Mesothelial cell of epicardium (in vitro differentiated cells): ENCODE measurements at places on chromosomes 12 and 14. TPM values are rescaled to one million over a fixed set of nuclear protein-coding genes. Genes with fewer than 3 reads are reported as not detected.

- no peaks in the 10 kb centered on the region for H3K27me3 ChIP-seq
These were observed 56.9 kb downstream of the LIN52 start for GRCh38 chr14:74141703-74142102.

GRCh38 chr14:32507029-32507984 is 178.2 kb downstream of the AKAP6 start:
- H3K36me3 ChIP-seq, result no peaks in the 10 kb centered on the region
- peaks cover 27% of the 10 kb centered on the region for H3K4me1 ChIP-seq
- H3K27ac ChIP-seq, result peak overlapping the region; percentile 18
- H3K4me3 ChIP-seq, result no peak overlapping the region
- no peaks in the 10 kb centered on the region for H3K27me3 ChIP-seq

ARMH4 gene
- total RNA-seq, result 18.8 to 19.8 TPM (median 19.6 TPM) in 3 replicates

GRCh38 chr12:93581370-93581769 is 8.9 kb downstream of the SOCS2 start:
- no peak overlapping the region for H3K27ac ChIP-seq
- H3K27me3 ChIP-seq, result no peaks in the 10 kb centered on the region
- H3K4me3 ChIP-seq, result no peak overlapping the region
- H3K36me3 ChIP-seq, result peaks cover 16% of the 10 kb centered on the region
- no peak for DNase-seq

DNA sequence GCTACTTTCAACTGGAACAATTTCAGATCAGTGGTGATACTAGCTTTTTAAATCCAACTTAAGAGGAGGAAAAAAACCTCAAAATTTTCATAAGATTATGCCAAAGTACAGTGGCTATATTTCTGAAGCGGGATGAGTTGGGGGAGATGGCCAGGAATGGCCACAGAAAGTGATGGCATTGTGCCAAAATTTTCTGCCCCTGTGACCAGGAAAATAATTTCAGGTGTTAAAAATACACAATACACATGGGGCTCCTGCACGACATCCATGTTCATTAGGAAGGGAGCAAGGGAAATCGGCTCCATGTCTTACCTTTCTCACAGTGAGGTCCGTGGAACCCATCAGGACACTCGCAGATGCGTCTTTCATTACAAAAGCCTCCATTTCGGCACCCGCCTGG is 53.7 kb downstream of the WIF1 start:
- no peak overlapping the region for H3K27ac ChIP-seq
- H3K4me3 ChIP-seq, result no peak overlapping the region
- no peak for DNase-seq
- peaks cover 7% of the 10 kb centered on the region for H3K4me1 ChIP-seq
- peaks cover 15% of the 10 kb centered on the region for H3K27me3 ChIP-seq

DNA sequence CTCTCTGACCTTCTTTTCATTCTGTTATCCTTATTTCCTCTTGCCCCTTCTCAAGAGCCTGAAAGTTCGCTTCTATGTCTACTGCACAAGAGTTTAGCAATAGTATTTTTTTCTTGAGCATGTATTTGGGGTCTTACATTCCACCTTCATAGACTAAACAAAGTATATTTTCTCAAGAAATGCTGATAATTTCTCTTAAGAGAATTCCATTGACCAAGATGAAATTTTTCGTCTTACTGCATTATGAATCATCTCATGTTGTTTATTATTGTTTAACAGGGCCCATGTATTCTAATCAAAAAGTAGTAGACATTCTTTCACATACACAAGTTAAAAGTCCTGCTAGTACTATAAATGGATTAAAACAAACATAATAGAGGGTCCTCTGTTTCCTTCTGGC is 219.3 kb downstream of the C12orf50 start:
- H3K36me3 ChIP-seq, result no peaks in the 10 kb centered on the region
- no peak overlapping the region for H3K27ac ChIP-seq
- peaks cover 46% of the 10 kb centered on the region for H3K4me1 ChIP-seq
- H3K4me3 ChIP-seq, result no peak overlapping the region
